Dorsolateral prefrontal cortex (tissue), 122 donors: ENCODE measurements at places on chromosomes 6 and 20. TPM values are rescaled to one million over a fixed set of nuclear protein-coding genes. Genes with fewer than 3 reads are reported as not detected.

TPMT gene
- total RNA-seq, result 19.1 TPM

MAS1 gene
- 3.2 TPM for total RNA-seq

MYT1 gene
- 11.1 TPM for total RNA-seq

GLP1R gene
- 0.59 TPM for total RNA-seq

HLA-G gene
- total RNA-seq, result not detected

DSTN gene
- total RNA-seq, result 223 TPM

SLC16A10 gene
- total RNA-seq, result 13.6 TPM

DNA sequence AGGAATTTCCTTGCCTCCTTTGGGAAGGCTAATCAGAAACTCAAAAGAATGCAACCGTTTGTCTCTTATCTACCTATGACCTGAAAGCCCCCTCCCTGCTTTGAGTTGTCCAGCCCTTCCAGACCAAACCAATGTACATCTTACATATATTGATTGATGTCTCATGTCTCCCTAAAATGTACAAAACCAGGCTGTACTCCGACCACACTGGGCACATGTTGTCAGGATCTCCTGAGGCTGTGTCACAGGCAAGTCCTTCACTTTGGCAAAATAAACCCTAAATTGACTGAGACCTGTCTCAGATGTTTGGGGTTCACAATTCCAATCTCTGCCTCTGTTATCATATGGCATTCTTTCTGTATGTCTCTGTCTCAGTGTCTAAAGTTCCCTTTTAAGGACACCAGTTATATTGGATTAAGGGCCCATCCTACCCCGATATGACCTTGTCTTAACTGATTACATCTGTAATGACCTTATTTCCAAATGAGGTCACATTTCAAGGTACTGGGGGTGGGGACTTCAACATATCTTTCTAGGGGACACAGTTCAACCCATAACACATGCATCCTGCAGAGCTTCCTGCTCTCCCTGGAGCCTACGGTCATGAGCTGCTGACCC, 513.5 kb upstream of the JARID2 start:
- no peak for DNase-seq

DNA sequence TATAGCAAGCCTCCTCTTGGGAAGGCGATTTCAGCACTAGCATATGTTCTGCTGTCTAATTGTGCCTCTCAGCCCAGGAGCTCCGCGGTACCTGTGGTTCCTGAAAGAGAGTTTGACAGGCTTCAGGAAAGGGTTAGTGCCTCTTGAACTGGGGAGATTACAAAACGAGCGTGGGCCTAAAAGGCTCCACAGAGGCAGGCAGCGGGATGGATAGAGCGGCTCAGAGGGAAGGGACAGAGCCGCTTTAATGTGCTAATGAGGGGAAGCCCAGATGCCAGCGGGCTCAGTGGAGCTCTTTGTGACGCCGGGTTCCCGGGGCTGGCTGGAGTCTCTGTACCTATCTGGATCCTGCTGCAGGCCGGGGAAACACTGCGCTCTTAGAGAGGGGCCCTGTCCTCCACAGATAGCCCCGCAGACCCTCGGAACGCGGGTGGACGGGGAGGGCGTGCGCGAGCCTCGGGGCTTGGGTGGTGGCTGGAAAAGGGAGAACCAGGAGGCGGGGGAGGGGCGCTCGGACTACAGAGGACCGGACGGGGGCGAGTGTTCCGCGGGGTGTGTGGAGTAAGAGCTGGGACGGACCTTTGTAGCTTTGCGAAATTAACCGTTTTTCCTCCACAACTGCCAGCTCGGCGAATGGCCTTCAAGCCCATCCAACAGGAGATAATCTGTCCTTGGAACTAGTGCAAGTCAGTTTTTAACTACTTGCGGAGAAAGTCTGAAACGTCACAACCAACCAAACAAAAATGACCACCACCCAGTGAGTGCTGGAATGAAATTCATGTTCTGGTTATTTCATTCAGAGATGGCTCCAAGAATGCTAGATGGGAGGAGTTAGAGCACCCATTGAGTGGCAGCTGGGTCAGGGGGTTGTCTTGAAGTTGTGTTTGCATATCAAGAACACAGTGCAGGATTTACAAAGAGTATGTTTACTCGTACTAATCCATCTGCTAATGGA, 13.0 kb downstream of the SLC35F1 start:
- DNase-seq, result no peak

DNA sequence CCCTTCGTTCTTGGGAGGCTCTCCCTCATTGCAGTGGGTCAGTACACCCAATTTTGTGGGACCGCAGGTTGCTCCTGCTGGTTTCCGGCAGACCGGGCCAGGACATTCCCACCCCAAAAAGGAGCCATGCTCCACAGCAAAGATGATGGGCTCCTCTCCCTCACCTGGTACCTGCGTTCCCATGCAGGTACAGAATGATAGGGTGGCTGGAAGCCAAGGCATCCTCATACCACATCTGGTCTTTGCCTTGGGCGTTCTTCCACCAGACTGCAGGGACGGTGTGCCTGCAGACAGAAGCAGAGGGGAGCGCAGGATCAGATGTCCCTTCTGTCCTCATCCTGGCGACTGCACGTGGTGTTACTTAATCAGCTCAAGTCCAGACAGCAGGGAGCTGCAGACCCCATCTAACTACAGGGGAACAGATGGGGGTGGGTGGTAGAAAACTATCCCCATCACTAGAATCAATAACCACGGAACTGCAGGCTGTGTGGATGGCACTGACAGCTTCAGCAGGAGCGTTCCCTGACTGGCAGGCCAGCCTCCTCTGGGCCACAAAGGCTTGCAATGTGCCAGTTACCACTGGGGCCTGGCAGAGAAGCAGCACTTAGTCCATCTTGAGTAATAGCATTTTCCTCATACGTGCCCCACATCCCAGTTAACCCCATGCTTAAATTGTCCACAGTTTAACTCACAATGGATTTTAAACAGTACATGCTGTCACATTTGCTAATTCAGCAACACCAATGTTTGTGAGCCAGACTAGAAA, 70.4 kb downstream of the ABHD12 start:
- no peak for DNase-seq

- DNase-seq, result no peak
Measured at GRCh38 chr6:105495515-105495914, 92.6 kb upstream of the PREP start.

- no peak for DNase-seq
Measured at GRCh38 chr6:139690007-139690406, 315.6 kb upstream of the CITED2 start.

DNA sequence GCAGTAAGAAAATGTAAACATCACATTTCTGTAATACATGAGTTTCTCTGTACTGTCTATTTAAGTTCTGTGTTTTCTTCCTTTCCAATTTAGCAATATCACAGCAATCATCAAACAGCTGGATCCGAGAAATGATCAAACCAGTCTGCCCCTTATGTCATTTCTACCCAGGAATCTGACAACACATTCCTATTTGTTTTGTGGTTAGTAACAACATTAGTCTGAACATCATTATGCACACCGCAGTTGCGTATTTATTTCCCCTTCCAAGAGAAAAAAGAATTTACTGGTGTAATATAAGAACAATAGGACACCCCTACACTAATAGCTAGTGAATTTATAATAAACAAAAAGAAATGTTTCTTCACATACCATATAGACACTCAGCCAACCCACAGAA, 179.5 kb downstream of the BTBD9 start:
- no peak for DNase-seq

- DNase-seq, result no peak
Measured at GRCh38 chr6:166738386-166739116, 111.5 kb upstream of the RPS6KA2 start.

GRCh38 chr20:38132156-38132909, 32.7 kb downstream of the TGM2 start:
- no peak for DNase-seq

GRCh38 chr6:72464791-72465691, 156.8 kb upstream of the KCNQ5 start:
- DNase-seq, result peak; percentile 34

DNA sequence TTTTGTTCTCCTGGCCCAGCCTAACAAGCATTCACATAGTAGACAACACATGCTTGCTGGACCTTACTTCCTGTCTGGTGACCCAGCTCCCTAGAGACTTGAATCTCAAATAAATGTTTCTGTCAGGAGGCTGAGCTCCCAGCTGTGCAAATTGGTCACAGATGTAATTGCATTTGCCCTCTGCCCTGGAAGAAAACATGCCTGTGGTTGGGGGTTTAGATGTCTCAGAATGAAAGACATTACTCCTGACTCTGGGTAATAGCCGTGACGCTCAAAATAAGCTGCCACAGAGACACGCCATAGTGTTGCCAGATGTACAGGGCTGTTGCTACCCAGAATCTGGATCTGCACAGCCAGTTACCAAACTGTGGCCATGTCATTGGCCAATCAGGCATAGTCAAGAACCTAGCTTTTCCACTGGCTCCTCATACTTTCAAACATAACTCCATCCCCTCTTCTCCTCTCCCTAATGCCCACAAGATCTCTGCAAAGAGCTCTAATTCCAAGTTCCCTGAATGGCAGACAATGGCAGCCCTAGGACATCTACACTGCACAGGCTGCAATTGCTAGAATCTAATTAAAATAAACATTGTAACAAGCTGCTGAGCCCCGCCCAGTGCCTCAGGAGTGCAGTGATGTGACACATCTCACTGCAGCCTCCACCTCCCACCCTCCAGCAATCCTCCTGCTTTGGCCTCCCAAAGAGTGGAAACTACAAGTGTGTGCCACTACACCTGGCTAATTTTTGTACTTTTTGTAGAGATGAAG, 32.8 kb upstream of the GMPR start:
- DNase-seq, result no peak

DNA sequence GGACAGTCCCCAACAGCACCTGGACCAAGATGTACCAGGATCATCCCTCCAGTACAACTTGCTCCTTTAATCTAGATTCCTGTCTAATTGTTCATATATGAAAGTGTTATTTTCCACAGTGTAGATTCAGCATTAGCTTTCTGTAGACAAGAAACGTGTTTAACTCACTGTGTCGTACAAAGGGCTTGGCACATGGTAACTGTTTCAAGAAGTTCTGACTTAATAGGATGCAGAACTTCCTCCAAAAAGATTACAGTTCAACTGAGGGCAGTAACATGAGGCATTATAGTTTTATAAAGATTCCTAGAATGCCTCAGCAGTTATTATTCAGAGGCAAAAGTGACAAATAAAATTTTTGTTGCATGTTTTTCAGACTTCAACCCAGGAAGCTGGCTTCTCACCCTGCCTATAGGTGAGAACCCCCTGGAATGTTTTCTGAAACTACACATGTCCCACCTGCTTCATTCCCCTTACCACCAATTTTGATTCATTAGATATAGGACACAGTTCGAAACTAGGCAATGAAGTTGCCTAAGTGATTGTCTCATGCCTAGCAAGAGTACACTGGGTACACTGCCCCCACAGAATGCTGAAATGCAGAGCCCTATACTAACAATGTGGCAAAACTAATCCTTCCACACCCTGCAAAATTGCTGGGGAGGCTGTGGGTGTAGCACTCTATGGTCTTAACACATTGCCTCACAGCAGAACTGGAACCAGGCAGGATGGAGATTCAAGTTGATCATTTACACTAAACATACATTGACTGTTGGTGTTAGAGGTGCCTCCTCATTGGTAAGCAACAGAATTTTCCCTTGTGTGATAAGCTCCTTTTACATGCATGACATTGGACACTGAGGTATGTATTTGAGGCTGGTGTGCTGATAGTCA, 22.6 kb upstream of the SH3BGRL2 start:
- DNase-seq, result peak; percentile 53

- no peak for DNase-seq
Measured at GRCh38 chr6:88519301-88520016, 353.3 kb upstream of the CNR1 start.

GRCh38 chr6:112781241-112781640, 434.1 kb downstream of the RFPL4B start:
- DNase-seq, result no peak

DNA sequence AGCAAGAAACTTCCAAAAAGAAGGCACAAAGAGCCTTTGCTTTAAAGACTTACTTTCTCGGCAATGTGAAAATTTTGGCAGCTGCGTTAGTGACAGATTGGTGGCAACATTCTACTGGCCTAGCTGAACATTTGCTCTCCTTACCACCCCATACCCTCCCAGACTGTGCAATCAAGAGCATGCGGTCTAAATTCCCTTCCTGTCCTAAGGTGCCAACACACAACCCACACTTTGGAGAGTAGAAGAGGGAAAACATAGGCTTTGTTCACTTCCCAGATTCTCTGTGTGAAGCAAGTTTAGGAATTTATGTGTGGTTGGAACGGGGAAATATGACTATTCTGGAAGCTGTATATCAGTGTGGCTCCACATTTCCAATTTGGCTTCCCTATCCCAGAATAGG, 29.8 kb upstream of the NEDD9 start:
- no peak for DNase-seq

DNA sequence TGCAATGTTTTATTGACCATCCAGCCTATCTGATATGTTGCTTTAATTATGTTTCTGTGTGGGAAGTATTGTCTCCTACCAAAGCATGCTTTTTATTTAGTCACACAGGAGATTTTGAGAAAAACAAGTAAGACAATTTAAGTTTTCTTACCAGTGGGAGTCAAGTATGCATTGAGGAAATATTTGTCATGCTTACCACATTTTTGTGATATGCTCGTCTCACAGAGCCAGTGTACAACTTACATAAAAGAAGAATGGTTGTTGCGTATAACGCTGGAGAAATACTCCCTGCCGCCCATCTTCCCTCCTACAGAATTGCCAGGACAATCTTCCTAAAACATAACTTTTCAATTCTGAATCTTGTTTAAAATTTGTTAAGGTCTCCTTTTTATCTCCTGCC, 37.1 kb upstream of the FILIP1 start:
- DNase-seq, result no peak

GRCh38 chr20:3330046-3330741, 77.3 kb downstream of the DNAAF9 start:
- DNase-seq, result peak; percentile 41

DNA sequence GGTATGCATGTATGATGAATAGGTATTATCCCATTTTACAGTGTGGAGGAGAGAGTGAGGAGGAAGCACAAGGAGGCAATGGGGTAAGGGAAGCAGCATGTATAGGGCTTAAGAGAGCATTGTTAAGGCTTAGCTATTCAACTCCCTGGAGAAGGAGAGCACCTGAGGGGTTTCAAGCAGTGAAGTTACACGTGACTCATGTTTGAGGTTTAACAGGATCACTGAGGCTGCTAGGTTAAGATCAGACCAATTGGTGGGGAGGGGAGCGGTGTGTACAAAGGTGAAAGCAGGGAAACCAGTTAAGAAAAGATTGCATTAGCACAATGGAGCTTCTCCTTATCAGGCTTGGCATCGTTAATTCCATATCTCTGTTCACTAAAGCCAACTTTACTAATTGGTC, 64.4 kb upstream of the NHSL1 start:
- no peak for DNase-seq
